ENCODE measurements at places on chromosomes 1 and 21.

DNA sequence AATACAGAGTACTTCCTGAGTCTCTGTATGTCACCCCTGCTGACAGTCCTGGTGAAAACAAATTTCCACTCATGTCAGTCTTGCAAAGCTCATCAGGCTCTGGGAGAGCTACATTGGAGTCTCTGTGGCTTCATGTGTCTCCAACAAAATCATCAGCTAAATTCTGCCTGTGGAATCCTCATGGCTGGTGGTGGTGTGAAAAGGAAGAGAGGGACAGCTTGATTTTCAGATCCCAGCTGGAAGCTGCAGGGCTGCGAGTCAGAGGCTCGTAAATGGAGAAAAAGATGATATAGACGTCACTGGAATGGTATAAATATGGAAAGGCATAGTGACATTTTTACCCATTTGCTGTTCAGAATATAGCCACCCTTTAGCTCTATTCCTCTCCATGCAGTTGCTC lies 150.2 kb downstream of the ASTN1 start:
- DNase-seq = no peak

DNA sequence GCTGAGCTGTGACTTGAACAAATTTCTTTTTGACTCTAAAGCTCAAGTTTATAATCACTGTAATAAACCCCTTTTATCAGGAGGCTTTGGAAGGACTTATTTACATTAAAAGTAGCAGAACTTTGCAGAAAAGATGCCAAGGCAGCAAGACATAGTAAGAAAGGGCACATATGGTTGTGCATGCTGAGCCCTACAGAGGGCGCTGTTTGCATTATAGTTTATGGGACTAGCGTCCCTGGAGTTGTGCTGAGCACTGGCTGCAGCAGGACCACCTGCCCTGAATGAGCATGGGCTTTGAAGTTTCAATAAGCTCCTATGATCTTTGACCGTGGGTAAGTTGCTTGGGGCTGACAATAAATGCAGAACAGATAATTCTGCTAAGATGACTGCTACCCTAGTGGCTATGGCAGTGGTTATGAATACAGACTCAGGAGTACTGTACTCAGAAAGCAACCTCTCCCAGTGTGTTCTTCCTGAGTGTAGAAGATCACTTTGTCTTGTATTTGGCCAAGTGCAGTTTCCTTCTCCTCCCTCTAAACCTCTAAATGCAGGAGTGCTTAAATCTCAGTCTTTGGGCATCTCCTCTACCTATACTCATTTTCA lies 45.4 kb upstream of the USP1 start:
- peak; percentile 27 for DNase-seq

- DNase-seq = no peak
Observed at GRCh38 chr21:14099570-14099969, 111.2 kb downstream of the LIPI start.

DNA sequence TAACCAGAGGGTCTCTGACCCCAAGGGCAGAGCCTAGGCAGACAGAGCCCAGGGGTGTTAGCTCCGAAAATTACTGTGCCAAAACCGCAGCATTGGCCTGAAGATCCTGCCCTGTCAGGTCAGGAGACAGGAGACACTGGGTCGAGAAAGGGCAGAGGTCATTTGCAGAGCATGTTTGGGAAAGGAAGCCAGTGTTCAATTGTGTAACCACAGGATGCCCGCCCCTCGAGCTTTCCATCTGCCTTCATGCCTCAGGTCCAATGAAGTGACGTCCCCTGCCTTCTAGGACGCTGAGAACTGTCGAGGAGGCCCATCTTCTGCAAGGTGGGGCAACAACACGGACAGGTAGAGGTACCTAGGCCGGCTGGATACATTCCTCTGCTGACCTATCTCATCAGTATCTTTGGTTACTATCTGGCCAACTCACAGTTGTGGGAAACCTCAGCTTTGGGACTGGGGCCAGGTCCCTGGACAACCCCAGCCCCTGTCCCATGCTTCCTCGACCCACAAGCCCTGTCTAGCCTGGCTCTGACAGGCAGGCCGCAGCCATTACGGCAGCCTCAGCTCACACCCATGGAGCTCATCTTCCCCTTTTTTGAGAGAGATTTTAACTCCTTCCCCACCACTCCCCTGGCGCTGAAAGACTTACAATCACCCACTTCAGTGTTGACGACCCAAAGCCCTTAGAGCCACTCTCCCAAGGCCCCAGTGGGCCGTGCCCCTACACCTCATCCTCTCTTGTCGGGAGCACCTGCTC lies 1.3 kb downstream of the ARL8A start:
- DNase-seq = peak; percentile 22

DNA sequence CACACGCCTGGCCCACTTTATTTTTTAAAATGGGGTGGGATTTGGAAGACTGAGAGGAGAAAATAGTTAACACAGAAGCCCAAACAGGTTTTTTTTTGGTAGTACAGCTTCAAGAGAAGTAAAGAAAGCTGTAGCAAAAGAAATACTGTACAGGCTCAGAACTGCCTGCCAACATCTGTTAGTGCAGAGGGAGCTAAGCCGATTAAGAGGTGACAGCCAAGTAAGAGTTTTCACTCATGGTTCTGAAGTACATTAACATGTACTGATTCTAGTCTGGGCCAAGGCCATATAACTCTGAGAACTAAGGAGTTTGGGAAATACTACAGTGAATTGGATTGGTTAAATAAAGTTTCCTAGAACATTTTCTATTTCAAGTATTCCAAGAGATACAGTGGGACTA lies 51.6 kb downstream of the EIF2B3 start:
- DNase-seq = no peak

DNA sequence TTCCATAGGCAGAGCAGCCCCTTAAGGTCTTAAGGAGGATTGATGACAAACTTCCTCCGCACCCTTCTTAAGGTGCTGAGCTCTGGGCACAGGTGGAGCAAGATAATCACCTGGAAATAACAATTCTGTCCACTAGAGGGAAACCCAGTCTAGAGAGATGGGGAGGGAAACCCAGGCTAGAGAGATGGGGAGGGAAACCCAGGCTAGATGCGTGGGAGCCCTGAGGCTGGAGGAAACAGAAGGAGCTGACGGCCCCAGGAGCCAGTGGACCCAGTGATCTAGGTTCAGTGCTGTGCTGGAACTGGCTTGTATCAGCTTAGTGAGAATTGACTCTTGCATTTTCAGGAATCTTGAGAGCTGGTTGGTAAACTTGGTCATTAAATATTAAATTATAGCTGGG lies 17.8 kb upstream of the MYCL start:
- peak; percentile 63 for DNase-seq

DNA sequence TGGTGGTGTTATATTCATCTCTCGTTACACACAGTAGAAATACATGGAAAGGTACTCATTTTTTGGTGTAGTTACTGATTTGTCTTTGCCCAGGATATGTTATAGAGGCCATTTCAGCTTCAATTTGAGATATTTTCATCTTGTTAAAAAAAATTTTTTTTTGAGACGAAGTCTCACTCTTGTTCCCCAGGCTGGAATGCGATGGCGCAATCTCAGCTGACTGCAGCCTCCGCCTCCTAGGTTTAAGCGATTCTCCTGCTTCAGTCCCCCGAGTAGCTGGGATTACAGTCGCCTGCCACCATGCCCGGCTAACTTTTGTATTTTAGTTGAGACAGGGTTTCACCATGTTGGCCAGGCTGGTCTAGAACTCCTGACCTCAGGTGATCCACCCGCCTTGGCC lies 19.0 kb downstream of the MORC3 start:
- DNase-seq = no peak

DNA sequence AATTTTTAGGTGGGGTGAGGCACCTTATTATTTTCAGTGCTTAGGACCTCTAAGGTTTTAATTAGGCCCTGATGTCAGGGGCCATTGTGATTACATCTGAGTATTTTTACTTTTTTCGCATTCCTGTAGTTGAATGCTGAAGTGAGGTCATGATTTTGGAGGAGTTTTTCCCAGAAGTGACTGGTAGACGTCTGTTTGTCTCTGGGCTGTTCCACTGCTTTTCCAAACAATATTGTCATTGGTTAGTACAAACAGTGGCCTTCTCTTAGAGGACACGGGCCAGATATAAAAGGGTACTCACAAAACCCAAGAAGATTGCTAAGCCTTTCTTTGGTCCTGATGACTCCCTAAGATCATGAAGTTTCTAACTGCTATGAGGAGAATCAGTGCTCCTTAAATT lies 7.6 kb upstream of the RASAL2 start:
- no peak for DNase-seq

- DNase-seq = no peak
Observed at GRCh38 chr1:31198600-31198999, 41.1 kb downstream of the NKAIN1 start.

GRCh38 chr1:50308878-50309277 lies 114.4 kb downstream of the DMRTA2 start:
- DNase-seq = peak; percentile 23

DNA sequence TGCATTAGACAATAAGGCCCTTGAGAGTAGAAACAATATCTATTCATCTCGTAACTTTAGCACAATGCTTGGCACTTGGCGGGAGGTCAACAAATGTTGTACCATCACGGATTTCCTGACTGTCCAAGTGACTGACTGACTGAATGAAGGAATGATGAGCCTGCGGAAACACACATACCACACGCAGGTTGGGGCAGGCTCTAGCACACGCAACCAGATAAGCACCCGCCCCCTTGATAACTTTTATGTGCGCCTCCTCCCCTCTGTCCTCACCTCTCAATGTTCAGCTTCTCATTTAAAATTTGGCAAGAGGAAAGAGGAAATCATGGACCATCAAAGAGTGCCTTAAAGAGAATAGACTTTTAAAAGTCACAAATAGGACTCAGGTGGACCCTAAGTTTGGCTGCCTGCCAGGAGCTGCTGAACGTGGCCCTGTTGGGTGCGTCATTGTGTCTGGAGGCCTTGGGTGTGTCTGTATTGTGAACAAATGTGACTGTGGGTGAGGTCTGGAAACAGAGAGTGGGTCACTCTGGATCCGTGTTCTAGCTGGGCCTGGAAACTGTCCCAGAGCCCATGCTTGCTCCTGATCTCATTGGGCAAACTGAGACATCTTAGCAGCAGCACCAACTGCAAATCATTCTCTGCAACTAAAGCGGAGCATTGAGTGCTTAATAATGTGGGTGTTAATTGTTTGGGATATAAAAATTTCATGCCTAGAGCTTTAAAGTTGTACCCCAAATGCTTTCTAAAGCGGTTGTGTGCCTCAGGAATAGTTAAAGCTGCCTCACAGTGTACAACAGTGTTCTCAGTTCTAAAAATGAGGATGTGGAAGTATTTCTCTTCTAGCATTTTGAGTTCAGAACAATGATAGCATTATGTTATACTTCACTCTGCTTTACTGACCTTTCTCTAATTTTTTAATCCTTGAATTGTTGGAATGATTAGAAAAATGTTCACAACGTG lies 47.6 kb upstream of the ABCG1 start:
- DNase-seq = no peak

DNA sequence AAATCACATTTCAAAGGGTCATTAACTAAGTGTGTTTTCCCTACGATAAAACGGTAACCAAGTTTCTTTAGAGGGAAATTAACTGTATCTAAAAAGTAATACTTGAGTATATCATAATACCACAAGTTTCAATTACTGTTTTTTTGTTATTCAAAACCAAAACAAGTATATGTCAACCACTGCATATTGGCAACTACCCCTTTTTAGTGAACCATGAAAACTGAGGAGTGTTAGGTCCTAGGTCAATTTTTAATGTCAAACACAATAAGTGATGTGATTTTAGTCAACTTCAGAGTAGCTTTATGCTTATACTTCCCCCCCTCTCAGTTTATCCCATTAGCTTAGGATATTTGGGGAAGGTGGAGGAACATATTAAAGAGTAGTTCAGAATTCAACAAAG lies 10.4 kb downstream of the NSL1 start:
- DNase-seq = no peak

GRCh38 chr1:47942240-47942629 lies 55.0 kb downstream of the TRABD2B start:
- no peak for DNase-seq

DNA sequence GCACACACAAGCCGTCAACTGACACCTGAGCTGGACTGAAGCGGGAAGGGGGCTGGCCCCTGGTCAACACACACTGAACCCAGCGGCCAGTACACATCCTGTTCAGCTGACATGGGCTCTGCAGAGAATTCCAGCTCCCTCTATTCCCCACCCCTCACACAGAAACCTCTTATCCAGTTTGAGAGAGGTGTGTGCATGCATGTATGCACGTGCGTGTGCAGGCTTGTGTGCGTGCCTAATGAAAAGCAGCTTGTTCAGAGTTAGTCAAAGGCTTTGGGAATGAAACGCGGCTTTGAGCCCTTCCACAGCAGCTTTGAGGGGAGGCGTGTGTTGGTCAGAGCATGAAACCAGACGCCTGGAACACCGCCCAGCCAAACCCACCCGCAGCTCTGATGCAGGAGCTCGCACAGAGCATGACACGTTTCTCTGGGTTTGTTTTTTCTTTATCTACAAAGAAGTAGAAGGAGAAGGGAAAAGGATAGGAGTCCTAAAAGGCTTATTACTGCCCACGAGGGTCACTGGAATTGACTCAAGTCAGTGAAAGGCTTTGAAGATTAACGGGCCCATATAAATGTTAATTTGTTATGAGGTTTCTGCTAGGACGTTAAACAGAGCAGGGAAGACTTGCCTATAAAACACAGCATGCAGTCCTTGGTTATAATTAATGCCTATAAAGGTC lies 184.2 kb downstream of the ETS2 start:
- DNase-seq = peak; percentile 74

GRCh38 chr1:207644166-207644851 lies 624 bp upstream of the CR1L start:
- no peak for DNase-seq

- peak; percentile 53 for DNase-seq
Observed at GRCh38 chr1:197917805-197918651, 856 bp downstream of the LHX9 start.

GRCh38 chr1:18965206-18966173 lies 9.0 kb upstream of the IFFO2 start:
- DNase-seq = peak; percentile 83

DNA sequence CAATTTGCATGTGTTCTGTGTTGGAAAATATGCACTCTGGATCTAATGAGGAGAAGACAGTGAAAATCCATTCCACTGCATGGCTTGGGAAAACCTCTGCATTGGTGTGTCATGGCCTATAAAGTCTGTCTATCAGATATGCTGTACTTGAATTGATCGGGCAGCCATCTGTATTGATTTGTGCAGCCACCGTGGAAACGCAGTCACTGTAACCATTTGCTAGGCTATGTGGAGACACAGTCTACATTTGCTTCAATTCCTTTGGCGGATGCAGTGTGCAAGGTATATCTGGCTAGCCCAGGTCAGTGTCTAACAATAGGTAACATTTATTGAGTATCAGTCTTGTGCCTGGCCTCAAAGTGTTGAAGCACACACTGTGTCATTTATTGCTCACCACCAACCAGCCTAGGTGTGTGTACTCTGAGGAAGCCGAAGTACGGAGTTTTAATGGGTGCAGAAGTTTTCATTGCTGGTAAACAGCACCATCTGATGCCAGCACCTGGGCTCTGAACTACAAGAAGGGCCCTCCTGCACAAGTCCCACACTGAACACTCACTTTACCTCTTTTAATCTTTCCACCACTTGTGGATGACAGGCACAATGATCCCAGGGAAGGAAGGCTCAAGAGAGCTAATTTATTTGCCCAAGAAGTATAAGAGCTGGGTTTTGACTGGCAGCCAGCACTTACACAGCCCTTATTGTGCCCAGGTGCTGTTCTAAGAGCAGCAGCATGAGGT lies 83.4 kb downstream of the DAB1 start:
- no peak for DNase-seq
